Epithelial cell of proximal tubule (primary cell): ENCODE measurements at places on chromosomes 1 and 21. TPM values are rescaled to one million over a fixed set of nuclear protein-coding genes. Genes with fewer than 3 reads are reported as not detected.

DNA sequence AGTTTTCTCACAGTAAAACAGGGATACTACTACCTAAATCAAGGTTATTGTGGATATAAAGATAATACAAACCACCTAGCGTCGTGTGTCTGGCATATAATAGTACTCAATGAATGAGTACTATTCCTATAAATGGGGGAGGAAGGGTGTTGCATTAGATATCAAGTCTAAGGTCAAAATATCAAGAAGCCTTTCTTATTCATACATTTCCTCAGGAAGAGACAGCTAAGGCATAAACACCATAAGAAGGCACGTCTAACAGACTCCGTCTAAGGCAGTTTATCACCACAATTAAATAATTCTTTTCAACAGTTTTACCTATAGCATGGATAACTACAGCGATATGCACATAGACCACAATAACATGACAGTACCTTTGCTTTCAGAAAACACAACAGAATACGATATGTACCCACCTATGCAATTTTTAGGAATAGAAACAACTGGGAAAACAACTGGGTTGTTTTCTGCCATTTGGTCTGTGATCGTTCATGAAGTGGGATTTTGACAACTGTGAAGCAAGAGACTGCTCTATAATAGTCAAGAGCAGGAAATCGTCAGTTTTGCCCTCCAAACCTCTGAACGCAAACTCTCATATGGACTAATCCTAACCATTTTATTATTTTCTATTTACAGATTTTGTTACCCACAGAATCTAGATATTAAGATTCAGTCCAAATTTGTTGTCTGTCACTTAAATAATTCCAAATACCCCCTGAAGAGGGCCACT, 53.1 kb downstream of the HNRNPR start:
- no peak for DNase-seq

- DNase-seq = no peak
Observed at GRCh38 chr1:94231746-94232145, 5.6 kb downstream of the ARHGAP29 start.

DNA sequence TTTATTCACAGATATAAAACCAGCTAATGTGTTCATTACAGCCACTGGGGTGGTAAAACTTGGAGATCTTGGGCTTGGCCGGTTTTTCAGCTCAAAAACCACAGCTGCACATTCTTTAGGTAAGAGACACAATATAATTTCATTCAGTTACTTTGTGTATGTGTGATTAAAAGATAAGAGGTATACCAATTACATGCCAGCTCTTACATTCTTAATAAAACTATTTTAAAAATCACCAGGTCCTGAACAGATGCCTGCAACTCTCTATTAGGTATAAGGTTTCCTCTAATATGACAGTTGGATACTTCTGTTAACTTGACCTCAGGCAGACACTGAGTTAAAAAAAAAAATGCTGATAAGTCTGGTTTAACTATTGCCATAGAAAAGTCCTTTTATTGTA, 122.1 kb downstream of the NEK7 start:
- DNase-seq = no peak

GRCh38 chr21:44510508-44511218, 29.3 kb downstream of the KRTAP10-1 start:
- DNase-seq = no peak

DNA sequence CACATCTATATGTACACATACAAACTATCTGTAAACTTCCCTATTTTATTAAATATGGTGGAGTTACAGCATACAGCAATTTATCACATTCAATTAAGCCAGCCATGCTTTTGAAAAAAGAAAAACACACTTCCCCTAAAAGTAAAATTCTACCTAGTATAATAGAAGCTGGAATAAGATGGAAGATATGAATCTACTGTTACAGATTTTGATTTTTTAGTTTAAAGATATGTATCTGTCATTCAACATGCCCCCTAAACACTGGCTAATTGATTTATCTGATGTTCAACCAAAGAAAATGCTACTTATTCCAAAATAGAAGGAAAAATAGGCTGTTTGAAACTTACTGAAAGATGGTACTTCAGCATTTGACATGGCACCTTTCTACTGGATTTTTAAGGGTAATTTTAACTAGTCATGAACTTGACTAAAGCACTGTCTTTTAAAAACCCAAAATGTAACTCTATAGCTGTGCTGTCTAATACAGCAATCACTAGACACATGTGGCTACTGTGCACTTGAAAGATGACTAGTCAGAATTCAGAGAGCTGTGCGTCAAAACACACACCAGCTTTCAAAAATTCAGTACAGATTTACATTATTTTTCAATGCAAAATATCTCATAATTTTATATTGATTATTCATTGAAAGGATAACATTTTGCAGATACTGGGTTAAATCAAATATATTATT, 25.0 kb downstream of the NRIP1 start:
- DNase-seq = no peak

- DNase-seq = no peak
Observed at GRCh38 chr21:35473496-35473895, 424.4 kb upstream of the RUNX1 start.

- DNase-seq = no peak
Observed at GRCh38 chr1:53662951-53663350, 76.0 kb downstream of the GLIS1 start.

DNA sequence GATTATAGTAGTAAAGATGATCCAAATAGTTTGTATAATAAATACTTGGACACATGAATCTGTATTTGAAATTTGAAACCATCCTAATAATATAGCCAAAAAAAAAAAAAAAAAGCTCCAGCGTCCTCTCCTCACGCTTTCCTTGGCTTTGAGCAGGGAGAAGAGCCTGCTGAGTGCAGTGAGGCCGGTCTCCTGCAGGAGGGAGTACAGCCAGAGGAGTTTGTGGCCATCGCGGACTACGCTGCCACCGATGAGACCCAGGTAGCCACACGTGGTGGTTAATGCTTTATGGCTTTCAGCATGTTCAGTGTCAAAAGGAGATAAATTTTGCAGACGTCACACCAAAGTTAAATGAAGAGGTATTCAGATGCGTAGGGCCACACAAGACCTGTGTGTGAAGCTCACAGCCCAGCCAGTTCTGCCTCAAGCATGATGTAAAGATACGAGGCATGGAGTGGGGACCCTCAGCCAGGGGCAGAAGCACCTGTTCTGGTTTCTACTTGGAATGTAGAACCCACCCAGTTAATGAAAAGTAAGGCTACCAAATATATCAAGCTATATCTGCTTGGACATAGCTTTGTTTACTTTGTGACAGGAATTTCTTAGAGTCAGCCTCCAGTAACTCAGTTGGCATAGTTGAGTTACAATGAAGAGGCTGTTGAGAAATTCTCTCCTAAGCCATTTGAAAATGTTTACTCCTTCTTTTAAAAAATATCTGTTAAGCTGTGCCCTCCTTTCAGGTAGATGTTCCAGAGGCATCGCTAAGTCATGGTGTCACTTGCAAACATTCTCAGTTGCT, 8.1 kb downstream of the PRMT2 start:
- DNase-seq = no peak

DNA sequence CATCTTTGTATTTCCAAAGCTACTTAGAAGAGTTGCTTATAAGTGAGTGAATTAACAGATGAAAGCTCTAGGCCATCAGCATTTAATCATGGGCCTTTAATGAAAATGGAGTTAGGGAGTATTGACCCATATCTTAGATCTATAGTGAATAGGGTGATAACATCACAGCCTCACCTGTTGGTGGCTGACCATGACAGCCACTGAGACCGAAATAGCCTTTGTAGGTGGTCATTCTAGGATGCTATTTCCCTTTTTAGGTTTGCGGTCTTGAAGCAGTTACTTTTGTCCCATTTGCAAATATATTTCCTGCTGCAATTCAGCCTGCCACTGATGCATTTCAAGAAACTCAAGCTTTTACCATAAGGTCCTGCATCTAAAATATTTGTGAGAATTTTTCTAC, 410.1 kb upstream of the LYPLAL1 start:
- no peak for DNase-seq

DNA sequence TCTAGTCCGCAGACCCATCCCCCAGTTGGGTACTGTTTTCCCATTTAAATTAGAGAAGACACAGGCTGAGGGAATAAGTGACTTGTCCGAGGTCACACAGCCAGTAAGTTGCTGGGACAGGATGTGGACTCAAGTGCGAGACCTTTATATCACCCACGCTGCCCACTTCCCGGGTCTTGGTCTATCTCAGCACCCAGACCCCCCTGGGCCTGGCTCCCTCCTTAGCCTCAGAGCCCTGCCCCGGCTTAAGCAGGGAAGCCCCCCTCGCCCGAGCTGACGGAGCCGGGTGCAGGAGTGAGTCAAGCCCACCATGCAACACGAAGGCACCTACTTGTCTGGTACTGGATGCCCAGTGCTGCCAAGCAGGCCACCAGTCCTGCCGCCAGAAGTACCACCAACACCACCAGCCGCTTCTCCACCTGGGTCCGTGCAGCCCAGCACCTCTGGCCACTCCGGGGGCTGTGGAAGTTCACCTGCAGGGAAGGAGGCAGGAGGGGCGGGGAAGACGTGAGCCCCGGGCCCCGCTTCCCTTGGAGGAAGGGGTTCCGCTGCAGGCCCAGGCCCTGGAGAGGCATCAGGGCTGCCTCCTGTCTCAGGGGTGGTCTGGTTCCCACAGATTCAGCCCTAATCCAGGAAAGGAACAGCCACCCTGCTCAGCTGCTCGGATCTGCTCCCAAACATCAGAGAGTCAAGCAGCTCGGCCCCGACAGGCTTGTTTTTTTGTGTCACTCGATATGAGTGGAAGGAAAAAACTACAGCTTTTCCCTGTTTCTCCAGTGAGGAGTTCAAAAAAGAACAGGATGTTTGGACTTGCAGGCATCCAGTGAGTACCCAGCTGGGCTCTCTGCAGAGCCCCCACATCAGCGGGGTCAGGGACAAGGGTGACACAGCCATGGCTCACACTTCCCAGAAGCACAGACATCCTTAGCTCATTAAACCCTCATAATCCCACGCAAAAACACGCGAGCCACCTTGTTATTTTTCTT, 11.1 kb downstream of the ECE1 start:
- no peak for DNase-seq

DNA sequence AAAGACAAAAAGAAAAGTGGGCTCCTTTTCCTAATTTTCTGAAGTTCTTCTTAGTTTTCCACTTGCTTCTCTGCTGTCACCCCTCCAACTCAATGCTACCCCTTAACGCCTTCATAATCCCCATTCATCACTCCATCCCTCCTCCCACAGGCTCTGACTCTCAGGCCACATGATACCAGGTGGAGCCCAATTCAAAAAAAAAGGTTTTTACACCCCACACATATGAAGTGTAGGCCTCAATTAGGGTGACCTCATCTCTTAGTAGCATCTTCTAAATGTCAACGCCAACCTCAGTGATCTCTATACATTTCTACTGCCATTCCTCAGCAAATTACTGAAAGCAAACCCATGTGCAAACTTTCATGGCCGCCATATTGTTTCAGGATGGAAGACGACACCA, 6.4 kb downstream of the SSBP3 start:
- no peak for DNase-seq

GRCh38 chr1:86272083-86272482, 115.5 kb upstream of the COL24A1 start:
- DNase-seq = no peak

- no peak for DNase-seq
Observed at GRCh38 chr1:92859400-92860039, 27.7 kb downstream of the RPL5 start.

DNA sequence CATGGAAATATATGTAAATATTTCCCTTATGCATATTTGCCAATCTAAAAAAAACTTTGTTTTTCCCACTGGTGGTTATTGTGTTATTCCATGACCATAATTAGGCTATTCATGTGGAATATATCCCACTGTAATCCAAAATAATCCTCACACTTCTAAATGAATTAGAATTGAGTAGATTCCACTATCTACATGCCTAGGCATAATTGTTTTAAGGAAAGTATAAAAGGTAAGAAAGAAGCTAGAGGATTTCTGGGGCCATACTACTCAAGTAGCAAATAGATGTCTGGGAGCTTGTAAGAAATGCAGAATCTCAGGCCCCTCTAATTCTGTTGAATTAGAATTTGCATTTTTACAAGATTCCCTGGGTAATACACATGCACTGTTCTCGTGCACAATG, 83.5 kb upstream of the RRP15 start:
- no peak for DNase-seq

- DNase-seq = no peak
Observed at GRCh38 chr1:80214888-80215540, 1208.5 kb upstream of the ADGRL4 start.

GRCh38 chr1:53562981-53563379, 103.8 kb downstream of the DMRTB1 start:
- no peak for DNase-seq

DNA sequence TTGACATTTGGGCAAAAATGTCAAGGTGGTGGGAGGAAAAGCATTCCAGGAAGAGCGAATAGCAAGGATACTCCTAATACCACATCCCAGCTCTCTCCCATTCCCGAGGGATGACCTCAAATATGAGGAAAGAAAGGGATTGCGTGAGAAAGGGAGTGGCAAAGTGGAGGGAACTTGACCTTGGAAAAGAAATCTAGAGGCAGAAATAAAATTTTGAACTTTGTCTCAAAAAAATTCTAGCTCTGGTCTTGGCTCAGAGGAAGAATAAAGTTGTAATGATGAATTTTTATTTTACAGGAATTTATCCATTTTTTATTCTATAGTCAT, 127.8 kb downstream of the TBX19 start:
- DNase-seq = no peak

GRCh38 chr1:15410223-15410883, 665 bp downstream of the EFHD2 start:
- DNase-seq = no peak

DNA sequence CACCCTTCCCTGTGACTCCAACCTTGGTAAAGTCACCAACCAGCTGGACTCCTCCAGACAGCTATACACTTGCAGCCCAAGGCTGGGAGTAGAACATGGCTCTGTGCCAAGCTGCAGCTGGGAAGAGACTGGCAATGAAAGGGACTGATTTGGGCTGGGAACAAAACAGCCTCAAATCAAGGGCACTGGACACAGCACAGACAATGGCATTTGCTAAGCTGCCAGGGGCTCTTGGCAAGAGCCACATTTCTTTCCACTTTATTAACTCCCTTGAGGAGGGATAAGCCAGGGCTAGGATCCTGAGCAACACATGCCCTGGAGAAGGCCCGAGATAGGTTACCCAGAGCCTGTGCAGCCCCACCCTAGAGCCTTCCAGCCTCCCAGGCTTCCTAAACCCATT, 12.0 kb downstream of the SYT11 start:
- no peak for DNase-seq

DNA sequence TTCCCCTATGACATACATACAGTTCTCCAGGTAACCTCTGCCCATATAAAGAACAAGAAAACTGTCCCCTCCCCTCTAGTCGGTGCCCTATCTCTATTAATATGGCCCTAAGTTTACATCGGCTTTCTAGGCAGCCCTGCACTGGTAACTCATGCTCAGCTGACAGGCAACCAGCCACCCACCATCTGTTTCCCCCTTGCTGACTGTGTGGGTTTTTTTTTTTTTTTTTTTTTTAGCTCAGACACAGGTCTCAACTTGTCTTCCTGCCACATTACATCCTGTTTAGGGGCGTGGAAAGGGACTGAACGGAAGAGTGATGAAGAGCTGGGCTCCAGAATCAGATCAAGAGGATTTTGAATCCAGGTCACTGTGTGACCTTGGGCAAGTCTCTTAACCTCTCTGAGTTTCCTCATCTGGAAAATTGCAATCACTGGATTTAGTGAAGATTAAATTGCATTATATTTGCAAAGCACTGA, 14.0 kb downstream of the LAPTM5 start:
- DNase-seq = no peak

The FAAH gene
- total RNA-seq = 4.3 and 12.8 TPM in 2 replicates

The KCNE1 gene
- 0.22 TPM in 1 of 2 replicates, not detected in the other for total RNA-seq

The FAM72C gene
- total RNA-seq = 2.7 and 6.2 TPM in 2 replicates

The LGR6 gene
- total RNA-seq = under 0.01 TPM in 1 of 2 replicates, not detected in the other

The HTR6 gene
- not detected in 2 replicates for total RNA-seq

The PROK1 gene
- total RNA-seq = not detected in 2 replicates

The TCEA3 gene
- 0.65 and 3.1 TPM in 2 replicates for total RNA-seq

The PLPPR5 gene
- total RNA-seq = 0.17 TPM in 1 of 2 replicates, not detected in the other

The TNNI3K gene
- total RNA-seq = 0.69 and 0.72 TPM in 2 replicates

The DNAI4 gene
- 0.94 and 7.1 TPM in 2 replicates for total RNA-seq

The AK5 gene
- total RNA-seq = 9.3 and 25.0 TPM in 2 replicates
